ENCODE measurements at places on chromosomes 4 and X.

DNA sequence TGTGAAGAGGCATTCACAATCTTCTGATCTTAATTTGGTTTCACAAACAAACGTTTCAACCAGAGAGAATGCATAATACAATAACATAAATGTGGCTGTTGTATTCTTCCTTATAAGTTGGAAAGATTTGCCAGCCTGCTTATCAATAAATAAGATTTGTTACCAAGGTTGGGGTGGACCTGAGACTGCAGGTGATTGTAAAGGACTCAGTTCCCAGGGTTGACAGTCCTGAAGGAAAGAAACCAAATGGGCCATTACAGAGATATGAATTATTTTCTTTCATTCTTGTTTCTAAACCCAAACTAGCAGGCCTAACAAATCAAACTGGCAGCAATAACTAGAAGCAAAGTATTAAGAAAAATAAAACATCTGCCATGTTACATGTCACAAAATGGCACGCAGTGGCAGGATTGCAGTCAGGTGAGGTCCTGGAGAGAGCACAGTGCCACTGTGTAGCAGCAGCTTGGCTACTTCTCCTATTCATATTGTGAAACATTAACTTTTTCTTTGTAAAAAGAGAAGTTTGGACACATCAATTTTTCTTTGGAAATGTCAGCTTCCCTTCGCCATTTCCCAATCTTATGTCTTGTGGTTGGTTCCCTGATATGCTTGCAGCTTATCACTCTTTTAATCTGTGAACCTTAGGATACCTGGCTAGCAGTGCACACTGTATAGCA, 133.8 kb upstream of the EMCN start:
- no peak for DNase-seq

GRCh38 chr4:37359261-37359660, 114.7 kb downstream of the NWD2 start:
- no peak for DNase-seq

DNA sequence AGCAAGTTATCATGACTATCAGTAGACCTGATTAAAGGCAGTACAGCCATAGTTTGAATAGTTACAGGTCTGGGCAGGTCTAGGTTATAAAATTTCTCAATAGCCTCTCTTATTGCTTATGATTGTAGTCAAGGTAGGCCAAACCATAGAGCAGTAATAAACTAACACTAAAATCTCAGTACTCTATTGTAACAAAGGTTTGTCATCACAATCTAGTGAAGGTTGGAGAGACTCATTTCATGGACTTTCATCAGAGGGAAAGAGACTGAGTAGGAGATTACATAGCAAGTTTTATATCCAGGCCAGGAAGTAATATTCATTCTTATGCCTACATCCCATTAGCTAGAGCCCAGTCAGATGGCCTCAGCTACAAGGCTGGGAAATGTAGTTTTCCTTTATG, 141.0 kb downstream of the ASB9 start:
- no peak for DNase-seq

GRCh38 chrX:20128670-20129069, 12.0 kb upstream of the MAP7D2 start:
- DNase-seq: no peak

DNA sequence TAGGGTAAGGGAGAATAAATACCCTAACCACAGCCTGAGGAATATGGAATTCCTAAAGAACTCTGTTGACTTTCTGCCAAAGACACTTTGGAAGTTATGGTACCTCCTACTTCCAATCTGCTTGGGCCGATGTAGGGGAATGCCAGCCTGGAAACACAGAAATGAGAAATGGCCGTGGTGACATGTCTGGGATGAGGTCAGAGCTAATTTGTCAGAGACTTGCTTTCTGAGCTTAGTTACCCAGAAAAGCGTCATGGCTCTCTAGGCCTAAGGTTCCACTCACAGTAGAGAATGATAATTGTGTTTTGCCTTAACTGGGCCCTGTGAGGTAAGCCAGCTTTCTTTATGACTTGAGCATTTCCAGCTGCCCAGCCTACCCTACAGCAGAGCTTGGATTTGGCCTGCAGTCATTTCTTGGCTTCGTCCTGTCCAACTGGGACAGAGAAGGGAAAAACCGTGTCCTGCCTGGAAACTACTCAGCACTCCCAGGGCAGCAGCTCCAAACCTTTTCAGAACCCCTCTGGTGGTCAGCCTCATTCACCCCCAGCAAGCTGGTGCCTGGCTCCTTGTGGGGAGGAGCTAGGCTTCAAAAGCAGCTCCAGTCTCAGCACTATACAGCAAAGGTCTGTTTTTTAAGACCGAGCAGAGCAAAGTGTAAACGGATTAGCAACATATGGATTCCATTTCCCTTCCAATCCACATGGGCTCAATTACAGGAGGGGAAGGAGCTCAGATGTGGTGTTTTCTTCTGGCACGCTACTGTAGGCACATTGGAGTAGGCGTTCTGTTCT, 92.3 kb downstream of the RLIM start:
- no peak for DNase-seq

- peak; percentile 31 for DNase-seq
These were observed at the start of gene LONRF3 for GRCh38 chrX:118974088-118974907. Gene LONRF3, plus strand, starts transcription at chrX:118974618. Its CDS starts 163 bp downstream, at chrX:118974781.

- no peak for DNase-seq
These were observed 6.8 kb downstream of the HAUS7 start for GRCh38 chrX:153463556-153463955.

- DNase-seq: no peak
These were observed 51.1 kb upstream of the UNC5C start for GRCh38 chr4:95599777-95600400.

GRCh38 chr4:26804925-26805324, 55.7 kb upstream of the STIM2 start:
- DNase-seq: no peak

DNA sequence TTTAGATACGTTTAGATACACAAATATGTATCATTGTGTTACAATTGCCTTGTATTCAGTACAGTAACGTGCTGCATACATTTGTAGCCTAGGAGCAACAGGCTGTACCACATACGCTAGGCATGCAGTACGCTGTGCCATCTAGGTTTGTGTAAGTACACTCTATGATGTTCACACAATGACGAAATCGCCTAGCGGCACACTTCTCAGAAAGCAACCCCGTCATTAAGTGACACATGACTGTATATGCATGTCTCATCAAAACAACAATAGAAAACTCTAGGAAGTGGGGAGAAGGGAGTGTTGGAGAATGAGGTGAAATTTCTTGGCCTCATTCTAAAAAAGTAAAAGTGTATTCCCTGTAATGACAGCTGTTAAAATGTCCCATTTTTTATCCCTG, 32.7 kb downstream of the CCDC149 start:
- no peak for DNase-seq

GRCh38 chr4:80608281-80608980, 272.9 kb downstream of the CFAP299 start:
- no peak for DNase-seq

GRCh38 chrX:150558424-150558823, 10.0 kb upstream of the MTM1 start:
- DNase-seq: no peak

DNA sequence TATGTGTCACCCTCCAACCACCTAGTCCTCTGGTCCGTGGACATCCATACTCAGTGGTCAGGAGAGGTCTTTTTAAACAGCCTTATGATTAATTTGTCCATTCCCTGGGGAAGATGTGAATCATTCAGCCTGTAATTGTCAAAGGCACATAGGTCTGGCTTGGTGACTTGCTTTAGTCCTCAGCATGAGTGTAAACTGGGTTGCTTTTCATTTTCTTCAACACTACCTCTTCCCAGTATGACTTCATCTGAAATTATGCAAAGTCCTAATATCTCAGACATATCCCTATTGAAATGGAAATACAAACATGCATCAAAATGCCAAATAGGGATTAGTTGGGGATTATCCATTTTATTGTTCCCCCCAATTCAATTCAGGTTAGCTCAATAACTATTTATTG, 208.3 kb upstream of the AMOT start:
- no peak for DNase-seq

- no peak for DNase-seq
These were observed 83.8 kb downstream of the UNC5C start for GRCh38 chr4:95465010-95465409.

DNA sequence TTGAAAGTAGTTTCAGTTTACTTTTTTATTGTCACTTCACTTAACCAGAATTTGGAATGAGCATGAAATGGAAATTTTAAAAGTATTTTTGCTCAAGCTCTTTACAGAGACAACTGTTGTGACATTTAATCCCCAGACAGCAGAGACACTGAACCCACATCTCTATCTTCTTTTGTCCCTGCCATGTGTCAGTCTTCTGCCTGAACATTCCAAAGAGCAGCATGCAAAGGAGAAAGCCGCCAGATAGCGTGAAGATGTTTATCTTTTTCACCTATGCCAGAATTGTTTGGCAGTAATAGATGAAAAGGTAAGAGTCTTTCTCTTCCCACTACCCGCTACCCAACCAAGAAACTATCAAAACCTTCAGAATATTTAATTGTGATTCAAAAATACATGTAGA, 46.8 kb downstream of the NDNF start:
- DNase-seq: no peak

DNA sequence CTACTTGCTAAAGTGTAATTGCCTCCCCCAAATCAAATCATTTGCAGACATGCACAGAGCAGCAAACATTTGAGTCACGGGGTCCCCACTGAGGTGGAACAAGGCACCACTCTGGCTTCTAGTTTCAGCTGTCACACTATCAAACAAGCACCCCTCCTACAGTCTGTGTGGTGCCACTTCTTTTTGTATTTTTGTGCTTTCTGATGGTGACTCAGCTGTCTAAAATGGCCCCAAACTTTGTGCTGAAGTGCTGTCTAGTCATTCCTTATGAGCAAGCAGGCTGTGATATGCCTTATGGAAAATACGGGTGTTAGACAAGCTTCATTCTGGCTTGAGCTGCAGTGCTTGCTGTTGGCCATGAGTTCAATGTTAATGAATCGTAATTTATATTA, 15.4 kb downstream of the IGFBP7 start:
- no peak for DNase-seq

DNA sequence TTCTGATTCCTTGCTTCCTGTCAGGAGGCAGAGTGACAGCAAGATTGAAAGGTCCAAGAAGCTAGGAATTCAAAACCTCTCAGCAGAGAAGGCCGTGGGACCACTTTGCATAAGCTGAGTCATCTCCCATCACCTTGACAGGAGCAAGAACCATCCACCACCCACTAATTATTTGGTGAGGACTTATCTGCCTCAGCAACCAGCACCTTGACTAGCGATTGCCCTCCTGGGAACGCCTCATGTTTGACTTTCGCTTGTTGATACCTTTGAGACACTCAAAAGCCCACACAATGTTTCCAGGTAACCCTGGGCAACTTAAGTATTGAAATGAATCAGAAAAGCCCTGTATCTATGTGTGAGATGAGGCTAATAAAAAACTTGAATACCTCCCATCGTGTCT, 233.5 kb upstream of the GYPA start:
- DNase-seq: no peak
